Caudate nucleus (tissue), 63 donors: ENCODE measurements at places on chromosomes 6 and 20.

DNA sequence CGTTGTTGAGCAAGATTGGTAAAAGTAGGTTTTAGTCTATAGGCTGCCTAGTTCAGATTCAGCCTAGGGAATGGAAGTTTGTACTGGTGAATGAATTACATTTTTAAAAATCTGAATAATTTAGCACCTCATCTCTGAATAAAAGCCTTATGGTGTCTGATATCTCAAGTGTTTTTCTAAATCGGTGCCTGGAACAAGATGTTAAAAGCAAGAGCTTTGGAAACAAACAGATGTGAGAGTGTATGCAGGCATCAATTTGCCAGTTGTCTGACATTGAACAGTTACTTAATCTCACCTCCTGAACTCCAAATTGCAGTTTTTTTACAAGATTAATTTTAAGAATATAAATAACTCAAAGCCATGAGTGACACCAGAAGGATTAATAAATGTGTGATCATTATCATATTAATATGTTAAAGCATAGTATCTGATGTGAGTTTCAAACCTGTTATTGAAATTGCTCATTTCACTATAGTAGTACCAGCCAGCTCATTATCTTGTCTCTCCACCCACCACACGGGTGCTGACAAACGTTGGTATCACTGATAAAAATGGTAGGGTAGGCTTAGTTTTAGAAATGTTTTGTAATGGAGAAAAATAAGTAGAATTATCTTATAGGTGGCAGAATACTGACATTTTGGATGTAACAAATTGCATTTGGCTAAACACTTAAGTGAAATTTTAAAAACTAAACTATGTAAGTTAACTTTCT lies 157.3 kb downstream of the FAM83B start:
- no peak for DNase-seq

DNA sequence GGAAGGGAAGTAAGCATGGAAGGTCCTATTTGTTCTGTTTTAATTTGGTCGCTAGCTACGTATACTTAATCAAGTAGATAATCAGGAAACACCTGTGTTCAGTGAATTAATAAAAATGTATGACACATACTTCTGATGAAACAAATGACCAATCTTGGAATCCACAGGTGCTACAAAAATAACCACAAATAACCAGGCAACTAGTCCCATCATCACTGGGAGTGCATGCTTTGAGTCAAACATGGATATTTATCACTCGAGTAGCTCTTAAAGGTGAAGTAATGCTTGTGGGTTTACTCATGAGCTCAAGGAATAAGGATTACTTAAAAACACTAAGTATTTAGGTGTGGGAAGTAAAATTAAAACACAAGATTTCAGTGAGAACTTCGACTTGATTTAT lies 285.6 kb upstream of the ID4 start:
- no peak for DNase-seq

- DNase-seq = no peak
Measured at GRCh38 chr20:40617594-40617993, 71.4 kb downstream of the MAFB start.

- no peak for DNase-seq
Measured at GRCh38 chr6:84137989-84138575, 89.4 kb downstream of the CEP162 start.

GRCh38 chr6:36997811-36998722 lies 7.4 kb upstream of the FGD2 start:
- peak; percentile 52 for DNase-seq
